ENCODE measurements at places on chromosomes 16 and 17. TPM values are rescaled to one million over a fixed set of nuclear protein-coding genes. Genes with fewer than 3 reads are reported as not detected.
A peak's percentile ranks its signal among the peaks of the same experiment; 100 is the strongest.

GRCh38 chr16:77790912-77791311 is 2.5 kb downstream of the VAT1L start:
- DNase-seq: no peak
- H3K27me3 ChIP-seq: peaks cover 65% of the 10 kb centered on the region
- no peak overlapping the region for H3K27ac ChIP-seq

DNA sequence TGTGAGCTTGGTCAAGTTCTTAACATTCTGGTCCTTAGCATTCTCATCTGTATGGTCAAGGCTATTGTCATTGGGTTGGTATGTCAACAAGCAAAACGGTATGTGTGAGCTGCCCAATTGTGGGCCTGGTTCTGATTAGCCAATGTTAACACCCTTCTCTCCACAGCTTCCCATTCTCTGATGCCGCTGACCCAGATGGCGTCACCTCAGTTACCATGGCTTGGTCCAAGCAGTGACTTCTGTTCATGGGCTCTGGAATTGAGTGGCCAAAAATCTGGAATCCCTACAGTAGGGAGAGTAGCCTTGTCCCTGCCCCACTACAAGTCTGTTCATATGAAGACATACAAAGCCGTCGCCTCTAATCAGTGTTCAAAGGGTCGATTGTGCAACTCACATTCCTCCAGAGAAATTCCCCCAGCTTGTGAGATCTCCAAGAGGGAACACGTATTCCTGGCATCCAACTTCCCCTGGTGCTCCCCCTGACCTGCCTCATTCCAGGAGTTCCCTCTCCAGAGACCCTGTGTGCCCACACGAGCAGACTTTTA is 15.8 kb downstream of the TMEM98 start:
- DNase-seq: no peak
- H3K27me3 ChIP-seq: peaks cover 3% of the 10 kb centered on the region
- no peak overlapping the region for H3K27ac ChIP-seq
- H3K4me1 ChIP-seq: no peaks in the 10 kb centered on the region
- H3K4me3 ChIP-seq: no peak overlapping the region
- H3K36me3 ChIP-seq: no peaks in the 10 kb centered on the region

GRCh38 chr16:75576384-75576811 is 10.2 kb downstream of the GABARAPL2 start:
- no peak overlapping the region for H3K4me3 ChIP-seq
- H3K36me3 ChIP-seq: peaks cover 31% of the 10 kb centered on the region
- no peak for DNase-seq
- H3K27me3 ChIP-seq: no peaks in the 10 kb centered on the region
- peaks cover 39% of the 10 kb centered on the region for H3K4me1 ChIP-seq

Gene FGF11
- total RNA-seq: 16.5 TPM

DNA sequence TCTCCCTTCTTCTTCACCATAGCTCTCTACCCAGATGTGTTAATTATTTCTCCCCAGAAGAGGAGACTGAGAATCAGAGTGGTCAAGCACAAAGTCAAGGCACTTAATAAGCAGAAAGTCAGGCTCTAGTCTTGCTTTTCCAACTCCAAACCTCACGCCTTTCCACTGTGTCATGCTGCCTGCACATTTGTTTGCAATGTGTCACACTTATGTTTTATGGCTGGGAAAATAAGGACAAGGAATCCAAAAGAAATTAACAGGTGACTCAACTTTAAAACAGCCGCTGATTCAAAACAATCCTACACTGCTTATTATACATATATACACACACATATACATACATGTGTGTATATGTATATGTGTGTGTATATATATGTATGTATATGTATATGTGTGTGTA is 255.7 kb upstream of the DYNLRB2 start:
- no peak overlapping the region for H3K27ac ChIP-seq
- DNase-seq: no peak
- H3K4me1 ChIP-seq: no peaks in the 10 kb centered on the region
- H3K27me3 ChIP-seq: peaks cover 6% of the 10 kb centered on the region
- H3K36me3 ChIP-seq: no peaks in the 10 kb centered on the region

DNA sequence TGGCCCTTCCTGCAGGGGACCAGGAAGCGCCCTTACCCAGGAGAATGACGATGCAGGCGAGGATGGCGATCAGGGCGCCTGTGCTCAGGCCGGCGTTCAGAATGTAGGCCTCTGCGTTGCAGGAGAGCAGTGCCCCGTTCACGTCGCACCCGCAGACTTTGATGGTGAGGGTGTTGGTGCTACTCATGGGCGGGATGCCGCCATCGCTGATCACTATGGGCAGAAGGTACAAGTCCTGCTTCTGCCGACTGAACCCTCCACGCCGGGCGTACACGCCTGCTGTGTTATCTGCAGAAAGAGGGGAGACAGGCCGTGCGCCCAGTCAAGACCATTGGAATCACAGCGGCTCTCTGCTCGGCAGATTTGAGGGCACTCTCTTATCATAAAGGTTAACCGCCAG is 171.1 kb downstream of the CDH11 start:
- H3K4me3 ChIP-seq: no peak overlapping the region
- DNase-seq: no peak
- H3K36me3 ChIP-seq: no peaks in the 10 kb centered on the region
- H3K27me3 ChIP-seq: no peaks in the 10 kb centered on the region
- no peak overlapping the region for H3K27ac ChIP-seq

DNA sequence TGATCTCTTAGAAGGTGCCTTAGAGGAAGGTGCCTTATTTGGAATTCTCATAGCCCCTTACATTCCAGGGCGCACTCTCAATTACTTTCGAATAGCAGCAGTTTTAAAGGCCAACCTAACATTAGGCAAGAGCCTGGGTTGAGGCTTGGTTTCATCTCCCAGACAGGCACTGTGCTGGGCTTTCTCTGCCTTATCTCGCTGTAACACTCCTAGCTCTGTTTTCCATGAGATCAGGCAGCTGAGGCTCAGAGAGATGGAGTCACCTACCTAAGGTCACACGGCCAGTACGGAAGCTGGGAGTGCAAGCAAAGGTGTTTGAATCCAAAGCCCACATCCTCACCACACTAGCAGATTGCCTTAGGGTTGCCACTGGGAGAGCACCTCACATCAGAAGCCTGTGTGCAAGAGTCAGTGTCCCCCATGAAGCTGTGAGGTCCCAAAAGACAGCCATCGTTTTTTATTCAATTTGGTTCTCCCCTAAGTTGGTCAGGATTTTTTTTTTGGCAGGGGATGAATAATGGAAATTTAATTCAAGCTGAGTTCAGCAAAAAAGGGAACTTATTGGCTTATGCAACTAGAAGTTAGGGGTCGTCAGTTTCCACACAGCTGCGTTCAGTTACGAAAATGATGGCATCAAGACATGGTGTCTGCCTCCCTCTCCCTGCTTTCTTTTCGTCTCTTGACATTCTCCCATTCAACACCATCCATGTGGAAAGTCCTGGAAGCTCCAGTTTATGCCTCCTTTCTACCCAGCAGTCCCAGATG is 206.4 kb downstream of the KATNIP start:
- H3K4me3 ChIP-seq: no peak overlapping the region
- H3K27me3 ChIP-seq: no peaks in the 10 kb centered on the region
- H3K4me1 ChIP-seq: no peaks in the 10 kb centered on the region
- no peak overlapping the region for H3K27ac ChIP-seq
- no peak for DNase-seq
- peaks cover 1% of the 10 kb centered on the region for H3K36me3 ChIP-seq

Gene CACNG5
- not detected for total RNA-seq

GRCh38 chr17:2087597-2088211 is 32.8 kb downstream of the HIC1 start:
- no peaks in the 10 kb centered on the region for H3K27me3 ChIP-seq
- no peak overlapping the region for H3K4me3 ChIP-seq
- H3K4me1 ChIP-seq: peaks cover 74% of the 10 kb centered on the region
- peaks cover 44% of the 10 kb centered on the region for H3K36me3 ChIP-seq
- DNase-seq: peak; percentile 87
- H3K27ac ChIP-seq: peak overlapping the region; percentile 58

DNA sequence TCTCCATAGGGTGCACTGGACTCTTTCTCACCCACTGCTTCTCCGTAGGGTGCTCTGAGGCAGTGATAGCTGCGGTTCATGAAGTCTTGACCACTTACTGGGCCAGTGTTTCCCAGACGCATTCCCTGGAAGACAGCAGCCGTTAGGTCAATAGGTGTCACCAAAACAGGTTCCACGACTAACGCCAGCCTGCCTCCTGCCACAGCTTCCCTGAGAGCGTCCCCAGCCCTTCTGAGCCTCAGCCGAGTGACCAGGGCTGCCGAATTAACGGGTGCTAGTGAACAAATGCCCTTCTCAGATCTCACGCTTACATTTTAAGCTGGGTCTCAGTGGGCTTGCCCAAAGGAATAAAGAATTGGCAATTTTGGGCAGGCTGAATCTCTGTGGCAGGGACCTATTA is 188.7 kb upstream of the TNRC6C start:
- H3K27ac ChIP-seq: no peak overlapping the region
- H3K27me3 ChIP-seq: no peaks in the 10 kb centered on the region
- H3K36me3 ChIP-seq: no peaks in the 10 kb centered on the region
- no peak overlapping the region for H3K4me3 ChIP-seq

DNA sequence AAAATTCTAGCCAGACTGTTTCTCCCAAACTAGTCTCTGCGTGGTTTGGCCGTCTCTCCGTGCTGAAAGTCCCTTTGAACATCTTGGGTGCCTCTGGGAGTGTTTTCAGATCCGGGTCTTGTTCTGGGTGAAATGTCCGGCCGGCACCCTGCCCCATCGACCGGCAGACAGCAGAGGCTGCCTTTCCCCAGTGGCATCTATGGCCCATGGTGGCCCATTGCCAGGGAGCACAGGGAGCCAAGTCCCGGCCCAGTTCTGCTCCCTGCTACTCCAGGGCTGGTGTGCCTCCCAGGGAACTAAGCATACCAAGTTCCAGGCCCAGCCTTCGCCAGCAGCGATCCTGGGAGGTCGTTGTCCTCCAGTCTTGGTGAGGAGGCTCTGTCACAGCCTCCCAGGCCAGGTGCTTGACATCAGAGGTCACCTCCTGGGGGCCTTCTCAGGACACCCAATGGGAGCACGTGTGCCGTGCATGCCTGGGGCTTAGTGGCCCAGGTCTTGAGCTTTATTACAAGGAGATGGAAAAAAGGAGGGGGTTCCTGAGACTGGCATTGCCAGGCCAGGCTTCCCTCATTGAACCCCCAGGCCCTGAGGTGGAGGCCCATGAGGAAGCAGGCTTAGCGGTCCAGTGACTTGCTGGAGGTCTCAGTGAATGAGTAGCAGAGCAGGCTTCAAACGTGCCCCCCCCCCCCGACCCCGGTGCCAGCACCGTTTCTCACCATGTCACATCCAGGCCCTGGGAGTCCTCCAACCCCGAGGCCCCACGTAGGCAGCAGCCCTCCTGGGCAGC is 54.0 kb downstream of the PGS1 start:
- H3K4me3 ChIP-seq: no peak overlapping the region
- H3K4me1 ChIP-seq: no peaks in the 10 kb centered on the region
- H3K36me3 ChIP-seq: peaks cover 8% of the 10 kb centered on the region
- H3K27ac ChIP-seq: no peak overlapping the region

Gene HYDIN
- total RNA-seq: not detected

Gene SPN
- 110 TPM for total RNA-seq

DNA sequence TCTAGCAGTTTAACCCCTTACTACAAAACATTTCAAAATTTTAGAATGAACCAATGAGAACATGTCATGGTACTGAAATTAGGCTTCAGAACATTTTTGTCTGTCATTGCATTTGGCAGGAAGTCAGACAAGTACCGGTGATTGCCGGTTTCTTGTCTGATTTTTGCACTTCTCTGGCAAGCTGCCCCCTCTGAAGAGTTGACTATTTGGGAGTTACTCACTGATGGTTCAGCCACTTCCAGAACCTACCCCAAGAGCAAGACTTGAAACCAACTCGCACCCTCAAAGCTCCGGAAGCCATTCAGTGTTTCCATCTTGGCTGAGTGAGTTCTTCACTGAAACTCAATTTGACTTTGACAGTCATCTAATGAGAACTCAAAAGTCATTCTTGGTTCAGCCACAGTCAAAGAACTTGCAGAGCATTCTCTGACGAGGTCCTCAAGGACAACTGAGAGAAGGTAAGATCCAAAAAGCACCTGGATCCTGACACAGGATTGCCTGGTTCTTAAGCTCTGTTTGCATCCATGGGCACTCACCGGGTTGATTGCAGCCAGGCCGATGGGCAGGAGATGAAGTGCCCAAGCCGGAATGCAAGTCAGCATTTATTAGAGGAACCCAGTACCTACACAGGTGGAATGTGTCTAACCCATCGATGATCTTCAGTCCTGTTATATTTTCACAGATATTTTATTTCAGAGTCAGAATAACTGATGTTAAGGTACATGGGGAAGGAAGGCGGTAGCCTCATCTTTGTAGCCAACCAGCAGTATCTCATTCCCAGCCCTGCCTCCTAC is 93.6 kb downstream of the USP22 start:
- no peaks in the 10 kb centered on the region for H3K36me3 ChIP-seq
- H3K27me3 ChIP-seq: peaks cover 16% of the 10 kb centered on the region
- H3K4me1 ChIP-seq: no peaks in the 10 kb centered on the region
- no peak overlapping the region for H3K27ac ChIP-seq
- DNase-seq: peak; percentile 19

Gene TAC4
- total RNA-seq: not detected

Gene C17orf113
- 0.72 TPM for total RNA-seq

DNA sequence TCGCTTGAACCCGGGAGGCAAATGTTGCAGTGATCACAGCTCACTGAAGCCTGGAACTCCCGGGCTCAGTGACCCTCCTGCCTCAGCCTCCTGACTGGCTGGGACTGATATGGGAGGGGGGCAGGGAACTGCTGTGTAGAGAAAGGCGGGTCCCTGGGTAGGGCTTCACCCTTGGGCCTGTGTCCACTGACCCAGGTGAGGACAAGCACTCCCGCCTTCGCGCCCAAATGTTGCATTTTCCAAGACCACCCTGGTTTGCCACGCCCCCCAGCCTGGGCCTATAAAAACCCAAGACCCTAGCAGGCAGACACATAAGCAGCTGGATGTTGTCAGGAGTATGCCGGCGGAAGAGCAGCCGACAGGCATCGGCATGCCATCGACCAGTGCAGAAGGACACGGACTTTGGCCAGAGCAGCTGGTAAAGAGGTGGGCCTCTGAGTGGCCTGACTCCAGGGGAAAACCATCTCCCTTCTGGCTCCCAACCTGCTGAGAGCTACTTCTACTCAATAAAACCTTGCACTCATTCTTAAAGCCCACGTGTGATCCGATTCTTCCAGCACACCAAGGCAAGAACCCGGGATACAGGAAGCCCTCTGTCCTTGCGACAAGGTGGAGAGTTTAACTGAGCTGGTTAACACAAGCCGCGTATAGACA is 19.1 kb downstream of the SMYD4 start:
- DNase-seq: no peak
- H3K27ac ChIP-seq: no peak overlapping the region
- H3K4me3 ChIP-seq: no peak overlapping the region
- H3K4me1 ChIP-seq: no peaks in the 10 kb centered on the region

GRCh38 chr16:73186752-73187601 is 139.0 kb upstream of the ZFHX3 start:
- no peak overlapping the region for H3K27ac ChIP-seq
- no peaks in the 10 kb centered on the region for H3K4me1 ChIP-seq
- no peaks in the 10 kb centered on the region for H3K36me3 ChIP-seq
- DNase-seq: no peak
- H3K4me3 ChIP-seq: no peak overlapping the region

DNA sequence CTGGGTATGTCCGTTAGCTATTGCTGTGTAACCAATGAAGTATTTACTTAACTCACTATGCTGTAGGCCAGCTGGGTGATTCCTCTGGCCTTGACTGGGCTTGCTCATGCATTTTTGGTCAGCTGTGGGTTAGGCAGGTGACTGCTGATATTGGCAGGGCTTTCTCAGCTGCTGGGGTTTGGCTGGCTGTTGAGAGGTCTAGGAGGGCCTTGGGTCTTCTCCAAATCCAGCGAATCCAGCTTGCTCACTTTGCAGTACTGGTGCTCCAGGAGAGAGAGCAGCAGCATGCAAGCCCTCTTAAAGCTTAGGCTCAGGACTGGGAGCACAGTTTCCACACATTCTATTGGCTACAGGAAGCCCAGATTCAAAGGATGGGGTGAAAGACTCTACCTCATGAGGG is 270.1 kb downstream of the PHKB start:
- DNase-seq: no peak
- H3K27me3 ChIP-seq: peaks cover 1% of the 10 kb centered on the region
- no peaks in the 10 kb centered on the region for H3K36me3 ChIP-seq
- peaks cover 6% of the 10 kb centered on the region for H3K4me1 ChIP-seq

Gene DUSP14
- total RNA-seq: 13.3 TPM

Gene ETV4
- 5.4 TPM for total RNA-seq
